ENCODE measurements at places on chromosomes 12 and 14.

- DNase-seq = no peak
Observed at GRCh38 chr12:60230056-60230455, 634.2 kb downstream of the SLC16A7 start.

GRCh38 chr14:101009531-101009930 is 106.0 kb upstream of the RTL1 start:
- no peak for DNase-seq

GRCh38 chr14:74547331-74547927 is 53.9 kb downstream of the ISCA2 start:
- no peak for DNase-seq

DNA sequence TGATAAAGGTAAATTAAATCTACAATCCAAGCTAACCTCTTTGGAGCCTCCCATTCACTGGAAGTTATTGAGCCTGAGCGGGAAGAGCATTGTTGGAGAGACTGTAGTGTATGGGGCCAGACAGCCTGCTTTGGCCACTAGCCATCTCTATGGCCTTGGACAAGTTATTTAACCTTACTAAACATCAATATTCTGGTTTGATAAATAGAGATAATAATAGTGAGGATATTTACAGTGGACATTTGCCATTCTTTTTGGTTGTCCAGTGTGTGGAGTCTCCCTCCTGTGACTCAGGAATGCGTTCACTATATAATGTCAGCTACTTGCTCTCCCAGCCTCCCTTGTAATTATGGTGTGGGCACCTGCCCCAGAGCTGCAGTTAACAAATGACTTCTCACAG is 216.1 kb downstream of the SLC38A4 start:
- DNase-seq = no peak

DNA sequence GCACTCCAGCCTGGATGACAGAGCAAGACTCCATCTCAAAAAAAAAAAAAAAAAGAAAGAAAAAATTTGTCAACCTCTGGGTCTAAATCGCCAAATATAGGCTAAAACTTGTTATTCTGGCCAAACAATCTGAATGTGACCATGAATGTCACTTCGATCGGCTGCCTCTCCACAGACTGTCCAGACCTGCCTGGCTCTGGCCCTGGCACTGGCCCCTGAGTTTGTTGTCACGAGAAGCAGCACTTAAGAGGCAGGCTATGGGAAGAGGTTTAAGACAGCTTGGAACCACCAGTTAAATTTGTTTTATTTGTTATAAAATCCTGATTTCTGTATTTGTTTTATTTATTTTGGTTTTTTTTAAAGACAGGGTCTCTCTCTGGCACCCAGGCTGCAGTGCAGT is 14.5 kb downstream of the WSB2 start:
- no peak for DNase-seq

DNA sequence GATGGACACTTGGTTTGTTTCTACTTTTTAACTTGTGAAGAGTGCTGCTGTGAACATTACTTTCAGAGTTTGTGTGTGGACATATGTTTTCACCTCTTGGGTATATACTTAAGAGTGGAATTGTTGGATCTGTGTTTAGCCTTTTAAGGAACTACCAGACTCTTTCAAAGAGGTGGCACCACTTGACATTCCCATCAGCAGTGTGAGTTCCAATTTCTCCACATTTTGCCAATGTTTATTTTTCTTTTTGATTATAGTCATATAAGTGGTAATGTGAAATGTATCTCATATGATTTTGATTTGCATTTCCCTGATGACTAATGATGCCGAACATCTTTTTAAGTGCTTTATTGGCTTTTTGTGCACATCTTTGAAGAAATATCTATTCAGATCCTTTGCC is 44.8 kb downstream of the ARHGAP5 start:
- DNase-seq = no peak
